A549 treated with Hydrocortisone at 1 μM for 4 hours (cell line): ENCODE measurements at places on chromosomes 13 and 19. TPM values are rescaled to one million over a fixed set of nuclear protein-coding genes. Genes with fewer than 3 reads are reported as not detected.

GIPR gene
- total RNA-seq = 2.5 to 3.5 TPM (median 2.8 TPM) in 5 replicates

MAB21L1 gene
- total RNA-seq = not detected in 5 replicates

PRTN3 gene
- total RNA-seq = 0.14 to 0.46 TPM (median 0.43 TPM) in 5 replicates

PSG11 gene
- not detected in 5 replicates for total RNA-seq

NXNL1 gene
- not detected in 5 replicates for total RNA-seq

PABPC3 gene
- total RNA-seq = 0.12 to 0.17 TPM (median 0.15 TPM) in 5 replicates

DZIP1 gene
- 9.2 to 12.3 TPM (median 11.7 TPM) in 5 replicates for total RNA-seq

ZFP28 gene
- 3.6 to 4.9 TPM (median 4.3 TPM) in 5 replicates for total RNA-seq

OR7D2 gene
- not detected in 5 replicates for total RNA-seq

ZNF283 gene
- 3.9 to 6.1 TPM (median 4.8 TPM) in 5 replicates for total RNA-seq

SPINT2 gene
- 237 to 348 TPM (median 322 TPM) in 5 replicates for total RNA-seq

TMEM255B gene
- total RNA-seq = 0.54 to 1.0 TPM (median 0.87 TPM) in 5 replicates

ATCAY gene
- 0.06 to 0.20 TPM (median 0.08 TPM) in 5 replicates for total RNA-seq

CYP2B6 gene
- total RNA-seq = 0.03 TPM in 1 of 5 replicates, not detected in the others

TMEM86B gene
- total RNA-seq = 2.7 to 4.2 TPM (median 3.9 TPM) in 5 replicates

ZSWIM4 gene
- 3.0 to 3.6 TPM (median 3.5 TPM) in 5 replicates for total RNA-seq
